GM12864 (cell line): ENCODE measurements at places on chromosomes 3 and 15.
A peak's percentile ranks its signal among the peaks of the same experiment; 100 is the strongest.

- DNase-seq: no peak
These were observed 31.5 kb upstream of the ADCY5 start for GRCh38 chr3:123480428-123480827.

DNA sequence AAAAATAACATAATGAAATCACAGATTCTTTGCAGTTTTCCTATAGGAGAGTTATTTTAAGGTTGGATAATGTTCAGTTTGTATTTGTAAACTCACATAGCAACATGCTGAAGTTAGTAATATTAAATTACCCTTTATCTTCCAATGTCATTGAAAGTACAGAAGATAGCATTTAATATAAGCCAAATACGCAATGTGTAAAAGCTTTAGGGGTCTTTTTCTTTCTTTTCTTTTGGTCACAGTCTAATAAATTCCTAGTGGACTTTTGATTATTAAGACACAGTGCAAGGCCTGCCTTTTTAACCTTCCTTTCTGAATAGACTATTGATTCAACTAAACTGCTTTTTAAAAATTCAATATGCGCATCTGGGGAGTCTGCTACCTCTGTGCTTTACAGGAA, 79.3 kb downstream of the OTOL1 start:
- DNase-seq: no peak

GRCh38 chr3:149245738-149246451, 24.3 kb upstream of the CP start:
- DNase-seq: no peak

DNA sequence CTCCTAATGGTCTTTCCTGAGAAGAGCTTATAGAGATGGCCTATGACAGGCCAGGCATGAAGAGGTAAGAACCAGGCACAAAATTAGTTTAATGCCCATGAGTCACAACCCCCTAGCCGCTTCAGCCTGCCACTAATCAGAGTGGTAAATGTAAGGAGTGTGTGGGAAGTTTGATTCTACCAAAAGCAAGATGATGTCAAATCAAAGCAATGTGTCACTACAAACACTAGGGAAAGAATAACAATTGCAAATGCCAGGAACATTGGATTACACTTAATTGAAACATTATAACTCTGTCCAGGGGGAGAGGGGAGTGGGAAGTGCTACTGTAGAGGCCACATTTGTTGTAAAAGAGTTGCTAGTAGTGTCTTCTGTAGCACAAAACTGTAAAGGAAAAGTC, 596.6 kb upstream of the AGTR1 start:
- no peak for DNase-seq

DNA sequence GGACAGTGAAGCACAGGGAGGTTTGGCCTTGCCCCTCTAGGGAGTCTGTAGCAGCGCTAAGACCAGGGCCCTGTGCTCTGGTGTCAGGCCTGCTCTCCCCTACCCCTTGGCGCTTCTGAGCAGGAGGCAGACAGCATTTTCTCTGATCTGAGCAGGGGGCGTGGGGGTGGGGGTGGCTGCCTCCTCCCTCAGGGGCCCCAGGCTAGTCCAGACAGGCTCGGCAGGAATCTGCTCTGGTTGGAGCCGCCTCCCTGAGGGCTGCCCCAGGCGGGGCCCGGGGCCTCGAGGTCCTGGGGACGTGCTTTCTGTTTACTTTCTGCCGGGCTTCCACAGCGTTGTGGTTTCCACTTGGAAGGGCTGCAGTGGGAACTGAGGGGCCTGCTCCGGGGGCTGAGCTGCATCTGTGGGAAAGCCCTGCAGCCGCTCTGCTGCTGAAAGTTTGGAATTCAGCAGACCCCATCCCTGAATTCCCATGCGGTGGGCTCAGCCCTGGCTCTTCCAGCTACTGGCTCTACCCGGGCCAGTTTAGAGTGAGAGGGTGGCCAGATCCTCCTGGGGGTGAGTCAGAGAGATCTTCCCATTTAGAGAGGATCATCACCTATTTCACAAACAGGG, 105.4 kb downstream of the LINGO1 start:
- no peak for DNase-seq

- DNase-seq: no peak
These were observed 75.3 kb downstream of the ZNF609 start for GRCh38 chr15:64535460-64536243.

GRCh38 chr3:101813817-101814440, 34.9 kb downstream of the NXPE3 start:
- no peak for DNase-seq

GRCh38 chr3:172908771-172909270, 158.3 kb downstream of the ECT2 start:
- DNase-seq: no peak

GRCh38 chr3:134298249-134298648, 47.6 kb upstream of the RYK start:
- no peak for DNase-seq

DNA sequence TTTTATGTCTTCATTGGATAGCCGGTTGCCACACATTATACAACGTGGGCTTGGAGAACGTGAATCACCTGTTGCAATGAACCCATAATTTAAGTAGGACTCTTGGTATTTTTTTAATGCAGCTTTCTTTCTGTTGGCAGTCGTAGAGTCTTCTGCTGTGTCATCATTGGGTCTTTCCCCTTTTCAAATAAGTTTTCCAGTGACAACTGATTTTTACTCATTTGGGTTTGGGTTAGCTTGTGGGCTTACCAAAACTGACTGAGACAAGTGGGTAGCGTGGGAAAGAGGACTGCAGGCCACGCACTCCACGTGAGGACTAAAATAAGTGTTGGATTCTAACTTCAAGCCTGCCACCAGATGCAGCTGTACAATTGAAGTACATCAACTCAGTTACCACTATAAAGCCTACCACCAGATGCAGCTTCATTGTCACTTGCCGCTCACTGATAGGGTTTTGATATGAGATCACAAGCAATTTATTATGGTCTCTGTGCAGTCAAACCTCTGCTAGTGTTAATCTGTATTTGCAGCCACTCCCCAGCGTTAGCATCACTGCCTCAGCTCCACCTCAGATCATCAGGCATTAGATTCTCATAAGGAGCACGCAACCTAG, 6.4 kb upstream of the CAPN7 start:
- no peak for DNase-seq

GRCh38 chr3:128494367-128494650, 1.3 kb upstream of the GATA2 start:
- DNase-seq: no peak

GRCh38 chr3:52856666-52857065, 21.8 kb upstream of the MUSTN1 start:
- no peak for DNase-seq

- no peak for DNase-seq
These were observed 179.8 kb downstream of the CLSTN2 start for GRCh38 chr3:140114789-140115080.

DNA sequence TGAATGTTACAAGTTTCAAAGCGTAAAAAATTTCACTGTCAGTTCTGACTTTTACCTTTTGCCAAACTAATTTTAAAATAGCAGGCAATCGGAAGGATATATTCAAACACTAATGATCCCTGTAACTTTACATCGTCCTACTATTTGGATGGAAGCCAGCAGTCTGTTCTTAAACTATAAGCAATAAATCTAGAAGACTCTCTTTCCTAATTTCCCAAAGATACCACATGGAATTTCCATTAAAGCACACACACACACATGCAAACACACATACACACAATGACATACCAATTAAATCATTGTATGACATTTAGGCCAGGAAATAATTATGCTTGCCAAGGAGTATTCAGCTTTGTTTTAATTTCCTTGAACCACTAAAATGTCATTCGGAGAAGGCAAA, 32.0 kb downstream of the IL17RD start:
- DNase-seq: no peak

- no peak for DNase-seq
These were observed 52.4 kb upstream of the SRGAP3 start for GRCh38 chr3:9301798-9302197.

DNA sequence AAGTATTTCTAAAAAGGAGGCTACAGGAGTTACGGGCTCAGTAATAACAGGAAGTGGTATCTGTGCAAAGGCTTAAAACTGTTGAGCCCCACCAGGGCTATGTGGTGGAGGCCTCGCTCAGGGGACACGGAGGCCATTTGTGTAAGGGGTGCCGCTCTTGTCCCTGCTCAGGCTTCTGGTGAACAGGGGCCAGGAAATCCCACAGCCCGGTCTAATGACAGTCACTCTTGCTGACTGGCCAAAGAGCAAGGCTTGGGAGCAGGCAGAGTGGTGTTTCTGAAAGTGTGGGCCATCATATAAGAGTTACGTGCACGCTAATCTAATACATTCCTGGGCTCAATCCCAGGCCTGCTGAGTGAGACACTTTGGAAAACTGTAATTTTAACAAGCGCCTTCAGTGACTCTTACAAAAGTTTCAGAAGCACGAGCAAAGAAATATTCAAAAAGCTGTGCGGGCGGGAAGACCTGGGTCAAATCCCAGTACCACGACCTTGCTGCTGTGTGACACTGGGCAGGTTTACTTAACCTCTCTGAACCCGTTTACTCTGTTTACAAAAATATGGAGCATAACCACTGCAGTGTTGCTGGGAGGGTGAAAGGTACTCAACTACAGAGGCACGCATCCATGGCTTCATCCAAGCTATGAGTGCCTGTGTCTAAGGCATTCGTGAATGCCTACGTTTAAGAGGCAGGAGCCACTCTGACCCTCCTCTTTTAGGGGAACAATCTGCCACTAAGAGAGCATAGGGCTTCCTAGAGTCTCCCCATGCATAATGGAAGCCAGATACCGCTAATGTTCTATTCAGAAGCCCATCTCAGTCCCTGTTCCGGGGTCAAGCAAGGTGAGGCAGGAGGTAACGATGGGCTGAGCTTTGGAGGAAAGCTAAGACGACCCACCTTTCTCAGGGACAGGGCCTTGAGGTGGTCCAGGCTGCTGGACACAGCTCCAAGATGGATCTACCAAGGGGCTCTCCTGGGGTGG, 2.0 kb downstream of the ATP10A start:
- no peak for DNase-seq

GRCh38 chr3:194082743-194083636, 53.0 kb upstream of the HES1 start:
- no peak for DNase-seq

- no peak for DNase-seq
These were observed 140.4 kb downstream of the CHDH start for GRCh38 chr3:53705774-53706173.

- no peak for DNase-seq
These were observed 32.3 kb upstream of the ZCWPW2 start for GRCh38 chr3:28316226-28316625.

DNA sequence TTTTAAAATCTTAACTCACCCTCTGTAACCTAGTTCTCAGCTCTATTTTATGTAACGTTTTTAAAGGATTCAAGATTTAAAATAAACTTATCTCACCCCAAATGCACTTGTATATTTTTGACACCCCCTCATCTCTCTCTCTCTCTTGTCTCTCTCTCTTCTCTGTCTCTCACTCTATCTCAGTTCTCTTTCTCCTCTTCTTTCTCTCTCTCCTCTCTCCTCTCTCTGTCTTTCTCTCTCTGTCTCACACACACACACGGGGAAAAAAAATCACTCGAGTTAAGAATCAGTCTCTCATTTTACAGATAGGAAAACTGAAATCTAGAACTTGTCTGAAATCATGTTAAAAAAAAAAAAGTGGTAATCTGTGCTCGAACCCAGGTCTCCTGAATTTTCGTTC, 108.5 kb downstream of the LPP start:
- no peak for DNase-seq

- no peak for DNase-seq
These were observed 3.1 kb downstream of the MYLK start for GRCh38 chr3:123880998-123881561.

DNA sequence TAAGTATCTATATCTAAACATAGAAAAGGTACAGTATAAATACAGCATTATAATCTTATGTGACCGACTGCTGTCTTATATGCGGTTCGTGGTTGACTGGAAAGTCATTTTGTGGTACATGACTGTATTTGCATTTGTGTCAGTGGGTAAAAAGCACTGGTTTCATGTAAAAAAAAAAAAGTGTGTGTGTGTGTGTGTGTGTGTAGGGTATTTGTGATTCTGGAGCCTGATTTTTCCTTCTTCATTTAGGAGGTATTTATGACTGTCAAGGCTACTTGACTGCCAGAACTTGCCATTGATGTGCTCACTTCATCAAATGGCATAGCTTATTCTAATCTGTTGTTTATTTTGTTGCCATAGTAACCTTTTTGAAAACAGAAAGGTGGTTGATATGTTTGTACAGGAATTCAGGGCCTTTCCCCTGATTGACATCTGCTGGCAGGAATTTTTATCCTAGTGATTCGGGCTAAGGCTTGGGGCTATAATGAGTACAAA, 63.2 kb downstream of the AKAP13 start:
- peak; percentile 76 for DNase-seq

DNA sequence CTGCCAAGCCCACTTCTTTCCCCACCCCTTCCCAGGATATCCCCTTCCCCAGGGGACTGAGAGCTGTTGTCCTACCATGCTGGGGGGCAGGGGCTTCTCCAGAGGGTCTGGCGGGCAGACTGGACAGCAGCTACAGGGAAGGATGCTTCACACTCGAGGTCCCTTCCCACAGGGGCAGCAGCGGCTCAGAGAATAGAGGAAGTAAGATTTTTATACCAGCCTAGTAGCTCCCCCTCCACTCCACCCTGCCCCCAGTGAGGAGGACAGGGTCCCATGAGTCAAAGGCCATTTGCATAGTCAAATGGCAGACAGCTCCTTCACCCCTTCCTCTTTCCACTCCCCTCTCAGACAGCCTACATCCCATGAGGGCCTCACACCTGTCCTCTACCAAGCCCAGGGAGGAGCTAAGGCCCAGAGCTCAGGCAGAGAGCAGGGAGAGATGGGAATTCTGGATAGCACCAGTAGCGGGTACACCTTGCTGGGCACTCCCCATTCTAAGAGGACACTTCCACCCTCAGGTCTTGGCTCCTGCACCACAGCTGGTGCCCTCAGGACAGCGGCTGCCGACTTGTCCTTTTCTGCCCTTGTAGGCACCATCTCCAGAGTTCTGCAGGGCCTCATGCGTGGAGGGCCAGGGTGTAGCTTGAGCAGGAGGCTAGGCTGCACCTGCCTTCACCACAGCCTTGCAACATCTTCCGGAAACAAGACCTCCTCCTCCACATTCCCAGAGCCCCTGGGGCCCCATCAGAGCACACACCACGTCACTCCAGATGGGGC, at the start of gene TLR9:
TLR9 (minus strand) TSS at position 194 of the 777 bp plus-strand sequence; CDS start at position 78, 116 bp downstream.
- peak; percentile 79 for DNase-seq

- DNase-seq: no peak
These were observed 32.8 kb downstream of the CYFIP1 start for GRCh38 chr15:22947101-22948000.

GRCh38 chr3:147795418-147795817, 386.3 kb downstream of the ZIC1 start:
- DNase-seq: no peak

- DNase-seq: no peak
These were observed 26.1 kb downstream of the KCNMB2 start for GRCh38 chr3:178562143-178562946.
